ENCODE measurements at places on chromosomes 2 and 18.

- DNase-seq, result no peak
These were observed 668.1 kb downstream of the EPHA4 start for GRCh38 chr2:220904015-220904414.

GRCh38 chr2:55148269-55148668 is 83.8 kb downstream of the CLHC1 start:
- peak; percentile 91 for DNase-seq

DNA sequence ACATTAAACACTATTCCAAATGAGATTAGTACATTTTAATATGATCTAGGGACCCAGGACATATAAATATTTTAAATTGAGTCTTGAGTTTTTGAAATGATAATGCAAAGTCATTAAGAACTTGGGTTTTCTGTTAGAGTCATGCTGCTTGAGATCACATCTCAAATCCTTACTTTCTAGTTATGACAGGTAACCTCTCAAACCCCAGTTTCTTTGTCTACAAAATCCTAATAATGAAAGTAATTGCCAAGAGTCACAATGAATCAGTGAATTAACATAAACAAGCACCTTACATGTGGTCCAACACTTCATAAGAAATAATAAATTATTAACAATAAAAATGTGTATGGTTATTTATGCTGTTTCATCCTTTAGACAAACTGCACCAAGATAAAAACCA is 607.6 kb downstream of the LRP1B start:
- no peak for DNase-seq

DNA sequence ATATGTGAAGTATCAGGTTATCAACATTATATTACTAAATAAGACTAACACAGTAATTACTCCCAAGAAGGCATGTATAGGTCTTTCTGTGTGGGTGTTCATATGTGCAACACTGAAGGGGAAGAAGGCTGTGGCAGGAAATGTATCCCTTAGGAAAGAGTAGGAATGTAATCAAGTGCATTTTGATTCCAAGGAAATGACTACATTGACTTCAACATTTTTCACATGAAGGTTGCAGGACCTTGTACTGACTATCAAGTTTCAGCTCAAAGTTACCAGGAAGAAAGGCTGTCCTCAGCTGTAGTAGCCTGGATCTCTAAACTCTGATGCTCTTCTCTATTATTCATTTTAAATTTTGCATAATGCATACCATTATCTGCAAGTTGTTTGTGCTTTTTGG is 680.8 kb downstream of the NYAP2 start:
- DNase-seq, result peak; percentile 56

DNA sequence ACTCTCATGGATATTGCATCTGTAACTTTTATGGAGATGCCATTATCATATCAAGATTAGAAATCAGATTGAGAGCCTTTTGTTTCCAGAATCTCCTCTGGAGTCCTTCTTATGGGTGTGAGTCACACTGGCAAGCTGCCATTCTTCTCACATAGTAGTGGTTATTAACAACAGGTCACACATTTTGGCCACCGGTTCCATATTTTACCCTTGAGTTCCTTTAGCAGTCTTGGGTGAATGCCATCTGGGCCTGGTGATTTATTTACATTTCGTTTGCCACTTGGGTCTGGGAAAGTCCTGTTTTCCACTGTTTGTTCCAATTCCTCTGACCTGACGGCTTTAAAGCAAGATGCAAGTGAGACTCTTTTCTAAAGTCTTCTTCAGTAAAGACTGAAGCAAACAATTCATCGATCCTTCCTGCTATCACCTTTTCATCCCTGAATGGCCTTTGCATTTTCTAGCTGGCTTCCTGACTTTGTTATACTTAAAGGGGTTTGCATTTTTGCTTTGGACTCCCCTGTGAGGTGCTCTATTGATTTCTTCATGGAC is 80.5 kb upstream of the CAVIN2 start:
- peak; percentile 92 for DNase-seq

DNA sequence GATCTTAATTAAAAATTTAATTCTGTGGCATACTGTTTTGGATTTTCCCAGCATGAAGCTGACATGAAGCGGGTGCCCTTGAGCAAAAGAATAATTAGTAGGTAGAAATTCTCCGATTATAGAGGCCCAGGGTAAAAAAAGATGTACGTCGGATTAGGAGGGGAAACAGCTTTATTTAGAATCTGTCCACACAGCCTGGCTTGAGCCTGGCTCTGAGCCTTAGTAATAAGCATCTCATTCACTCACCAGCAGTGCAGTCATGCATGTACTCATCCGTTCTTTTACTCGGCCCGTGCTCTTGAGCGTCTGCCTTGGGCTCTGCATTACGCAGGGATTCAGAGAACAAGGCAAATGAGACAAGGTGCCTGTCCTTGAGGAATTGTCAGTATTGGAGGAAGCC is 219.3 kb downstream of the AGAP1 start:
- DNase-seq, result no peak

DNA sequence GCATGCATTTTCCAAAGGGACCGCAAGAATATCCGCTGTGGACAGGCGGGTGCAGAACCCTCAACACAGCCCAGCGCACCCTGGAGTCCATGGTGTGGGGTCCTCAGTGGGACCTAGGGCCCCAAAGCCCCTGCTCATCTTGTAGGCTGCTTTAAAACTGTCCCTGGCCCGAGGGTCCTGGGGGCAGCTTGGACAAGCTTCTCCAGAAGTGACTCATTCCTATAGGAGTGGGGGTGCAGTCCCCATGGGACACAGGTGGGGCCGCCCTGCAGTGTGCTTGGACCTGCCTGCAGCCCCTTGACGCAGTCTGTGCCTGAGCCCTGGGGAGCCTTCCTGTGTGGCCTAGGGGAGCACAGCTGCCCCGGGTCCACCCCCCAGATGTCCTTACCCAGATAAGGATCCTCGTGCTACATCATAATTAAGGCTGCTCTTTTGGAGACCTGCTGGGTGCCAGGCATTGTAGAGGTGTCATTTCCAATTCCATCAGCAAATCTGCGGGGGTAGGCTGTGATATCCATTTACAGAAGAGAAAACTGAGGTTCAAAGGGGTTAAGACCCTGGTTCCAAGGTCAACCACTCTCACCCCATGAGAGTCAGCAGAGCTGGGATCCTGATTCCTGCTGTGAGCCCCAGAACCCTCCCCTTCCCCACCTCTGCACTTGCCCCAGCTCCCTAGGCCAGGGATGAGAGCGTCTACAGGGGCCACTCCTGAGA is 1.7 kb upstream of the HS6ST1 start:
- no peak for DNase-seq

GRCh38 chr2:120400551-120400950 is 54.6 kb downstream of the INHBB start:
- DNase-seq, result no peak

GRCh38 chr2:230650585-230651137 is 62.0 kb upstream of the CAB39 start:
- no peak for DNase-seq

DNA sequence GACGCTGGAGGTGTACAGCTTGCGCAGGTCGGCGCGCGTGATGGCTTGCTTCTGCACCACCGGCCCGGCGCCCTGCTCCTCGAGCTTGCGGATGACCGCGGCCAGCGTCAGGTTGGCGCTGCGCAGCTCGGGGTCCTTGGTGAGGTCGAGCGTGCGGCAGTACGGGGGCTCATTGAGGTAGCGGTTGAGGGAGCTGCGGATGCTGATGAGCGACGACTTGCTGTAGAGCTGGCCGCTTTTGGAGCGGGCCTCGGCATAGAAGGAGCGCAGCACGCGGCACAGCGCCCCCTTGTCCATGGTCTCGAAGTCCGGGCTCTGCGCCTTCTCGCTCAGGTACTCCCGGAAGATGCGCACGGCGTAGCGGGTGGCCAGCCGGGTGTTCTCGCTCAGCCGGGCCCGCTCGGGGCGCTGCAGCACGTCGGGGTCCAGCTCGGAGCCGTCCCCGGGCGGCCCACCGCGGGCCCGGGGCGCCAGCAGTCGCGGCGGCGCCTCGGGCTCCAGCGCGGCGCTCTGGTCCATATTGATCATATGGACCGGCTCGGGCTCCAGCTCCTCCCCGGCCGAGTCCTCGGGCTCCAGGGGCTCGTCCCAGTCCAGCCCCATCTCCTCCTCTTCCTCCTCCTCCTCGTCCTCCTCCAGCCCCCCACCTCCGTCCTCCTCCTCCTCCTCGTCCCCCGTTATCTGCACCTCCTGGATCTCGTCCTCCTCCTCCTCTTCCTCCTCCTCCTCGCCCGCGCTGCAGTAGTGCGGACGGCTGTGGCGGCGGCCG is 523 bp downstream of the KCTD1 start:
- DNase-seq, result peak; percentile 91

GRCh38 chr2:187719510-187719909 is 165.3 kb upstream of the TFPI start:
- DNase-seq, result no peak

GRCh38 chr2:103805746-103806145 is 1043.9 kb downstream of the TMEM182 start:
- DNase-seq, result no peak

GRCh38 chr2:99936065-99936464 is 206.3 kb downstream of the AFF3 start:
- DNase-seq, result no peak

- DNase-seq, result no peak
These were observed 36.6 kb upstream of the DSC1 start for GRCh38 chr18:31199190-31199769.

GRCh38 chr18:13450289-13451212 is 232.0 kb downstream of the LDLRAD4 start:
- peak; percentile 24 for DNase-seq

DNA sequence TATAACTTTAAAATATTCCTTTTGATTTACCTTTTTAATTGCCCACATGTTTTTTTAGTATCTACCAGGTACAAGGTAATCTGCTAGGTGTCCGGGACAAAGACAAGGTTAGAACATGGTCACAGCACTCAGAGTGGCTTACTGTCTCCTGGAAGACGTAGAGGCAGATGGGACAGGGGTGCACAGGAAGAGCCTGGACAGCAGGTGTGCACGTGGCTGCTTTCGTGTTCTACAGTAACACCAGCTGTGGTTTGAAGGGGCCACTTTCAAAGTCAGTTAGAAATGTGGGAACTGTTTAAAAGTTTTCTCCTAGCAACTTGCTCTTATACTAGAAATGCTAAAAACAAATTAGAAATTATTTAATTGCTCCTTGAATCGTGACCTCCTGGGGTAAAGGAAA is 102.9 kb upstream of the ALPP start:
- DNase-seq, result no peak

DNA sequence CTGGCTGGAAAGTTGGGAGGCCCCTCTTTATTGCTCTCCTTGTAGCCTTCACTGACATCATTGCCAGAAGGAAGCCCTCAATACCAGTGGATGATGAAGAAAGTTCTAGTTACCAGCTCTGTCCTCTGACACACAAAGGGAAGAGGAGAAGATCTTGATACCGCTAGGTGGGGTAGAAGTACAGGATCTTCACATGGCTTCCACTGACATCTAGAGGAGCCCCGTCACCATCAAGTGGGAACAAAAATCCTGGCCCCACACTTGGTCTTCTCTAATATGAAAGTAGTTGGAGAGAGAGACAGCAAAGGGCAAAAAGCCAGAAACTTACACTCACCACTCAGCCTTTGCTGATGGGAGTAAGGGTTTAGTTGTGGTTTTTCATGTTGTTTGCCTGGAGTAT is 12.4 kb downstream of the XIRP2 start:
- DNase-seq, result peak; percentile 20

GRCh38 chr2:96923810-96924774 is 54.2 kb upstream of the SEMA4C start:
- no peak for DNase-seq

- peak; percentile 75 for DNase-seq
These were observed 391.1 kb downstream of the NCKAP5 start for GRCh38 chr2:133177196-133177595.

DNA sequence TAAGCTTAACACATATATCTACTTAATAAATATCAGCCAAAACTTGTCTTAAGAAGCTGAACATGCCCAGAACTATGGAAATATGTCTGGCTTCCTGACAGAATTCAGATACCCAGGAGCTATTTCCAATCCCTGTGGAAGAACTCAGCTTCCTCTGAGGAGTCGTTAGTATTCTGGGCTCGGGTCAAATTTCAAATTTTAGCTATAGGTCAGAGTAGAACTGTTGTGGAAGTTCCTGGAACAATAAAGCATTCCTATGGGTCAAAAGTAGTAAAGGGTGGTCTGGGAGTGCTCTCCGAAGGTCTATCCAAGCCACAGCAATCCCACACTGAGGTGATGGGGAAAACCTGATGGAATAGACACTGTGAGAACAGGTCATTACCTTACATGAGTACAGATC is 342.7 kb upstream of the CHST9 start:
- no peak for DNase-seq

DNA sequence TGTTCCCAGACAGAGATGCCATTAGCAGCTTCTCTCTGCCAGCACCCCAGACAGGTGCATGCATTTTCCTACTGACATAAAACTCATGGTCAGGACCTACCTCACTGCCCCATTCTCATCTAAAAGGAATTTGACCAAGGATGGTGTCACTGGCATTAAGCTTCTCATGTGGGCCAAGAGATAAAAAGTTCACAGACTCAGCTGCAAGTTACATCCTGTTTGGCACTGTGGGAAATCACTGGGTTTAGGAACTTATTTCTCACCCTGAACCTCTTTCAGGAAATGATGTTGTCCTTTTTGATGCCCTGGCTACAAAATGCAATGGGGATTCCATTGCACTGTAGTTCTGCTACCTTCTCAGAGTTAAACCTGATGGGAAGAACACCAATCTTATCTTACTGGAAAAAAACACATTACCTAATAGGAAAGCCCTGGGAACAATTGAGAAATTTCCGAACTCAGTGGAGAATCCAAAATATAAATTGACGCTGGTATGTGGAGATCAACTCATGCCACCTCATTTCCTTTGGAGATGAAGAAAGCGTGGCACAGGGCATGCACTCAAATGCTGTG is 252.1 kb upstream of the COPS8 start:
- DNase-seq, result peak; percentile 26

Data from iris pigment epithelial cell (primary cell).